Foreskin keratinocyte (primary cell): ENCODE measurements at places on chromosomes 3 and 15. TPM values are rescaled to one million over a fixed set of nuclear protein-coding genes. Genes with fewer than 3 reads are reported as not detected.
A peak's percentile ranks its signal among the peaks of the same experiment; 100 is the strongest.

DNA sequence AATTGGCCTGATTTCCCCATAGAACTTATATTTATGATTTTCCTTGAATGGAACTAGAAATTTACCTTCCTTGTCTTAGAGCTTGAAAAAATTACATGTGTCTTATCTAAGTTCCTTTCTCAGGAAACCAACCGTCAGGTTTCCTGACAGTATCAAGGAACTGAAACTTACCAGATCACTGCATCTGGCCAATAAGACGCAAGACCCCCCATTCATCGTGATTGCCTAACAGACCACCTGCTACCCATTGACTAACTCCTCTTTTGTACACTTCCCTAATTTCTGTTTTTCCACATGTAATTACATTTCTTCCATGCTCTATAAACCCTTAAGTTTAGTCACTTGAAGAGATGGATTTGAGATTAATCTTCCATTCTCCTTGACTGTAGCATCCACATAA is 517.2 kb upstream of the CBLB start:
- no peak for DNase-seq

Gene PRSS50
- total RNA-seq, result not detected in 2 replicates

Gene CD200
- total RNA-seq, result 0.11 and 0.14 TPM in 2 replicates

DNA sequence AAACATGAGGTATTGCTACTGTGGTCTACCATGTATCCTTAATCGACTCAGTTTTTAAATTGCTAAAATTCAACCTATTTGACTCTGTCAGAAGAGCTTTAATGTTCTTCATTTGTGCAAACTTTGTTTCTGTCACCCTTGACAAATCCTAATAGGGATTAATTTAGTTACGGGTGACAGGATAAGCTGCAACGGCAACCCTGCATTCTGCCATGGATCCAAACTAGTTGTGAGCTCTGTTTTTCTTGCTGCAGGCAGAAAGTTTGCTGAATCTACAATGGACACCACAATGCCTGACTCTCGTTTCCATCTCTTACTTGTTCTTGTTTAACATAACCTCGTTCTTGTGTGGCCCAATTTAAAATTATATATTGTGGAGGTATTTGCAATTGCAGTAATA is 352.3 kb downstream of the ROBO2 start:
- DNase-seq, result no peak

- no peak for DNase-seq
These were observed 91.6 kb downstream of the PLD1 start for GRCh38 chr3:171718493-171719185.

GRCh38 chr3:42515391-42515916 is 13.0 kb downstream of the VIPR1 start:
- peak; percentile 99 for DNase-seq

Gene ANKUB1
- 0.42 and 0.82 TPM in 2 replicates for total RNA-seq

GRCh38 chr3:138184994-138185393 is 2.1 kb upstream of the ARMC8 start:
- peak; percentile 20 for DNase-seq

- no peak for DNase-seq
These were observed 4.1 kb upstream of the NAALADL2 start for GRCh38 chr3:174854987-174855386.

Gene SLC9A9
- total RNA-seq, result 1.9 and 2.0 TPM in 2 replicates

Gene PLCH1
- 0.10 and 0.14 TPM in 2 replicates for total RNA-seq

GRCh38 chr3:132545471-132545870 is 51.6 kb upstream of the ACKR4 start:
- DNase-seq, result no peak

DNA sequence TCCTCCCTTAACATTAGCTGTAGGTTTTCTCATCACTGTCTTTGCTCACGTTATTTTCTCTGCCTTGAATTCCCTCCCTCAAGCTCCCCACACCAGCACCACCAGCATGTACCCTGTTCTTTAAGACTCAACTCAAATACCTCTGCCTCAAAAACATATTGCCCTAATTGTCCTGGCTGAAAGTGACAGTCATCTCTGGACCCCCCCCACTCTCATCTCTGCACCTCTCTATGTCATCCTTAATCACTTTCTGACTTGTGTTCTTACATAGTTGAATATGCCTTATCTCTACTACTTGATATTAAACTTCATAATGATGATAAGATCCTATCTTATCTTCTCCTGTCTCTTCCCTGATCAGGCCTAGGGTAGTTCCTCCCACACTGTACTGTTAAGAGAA is 345.2 kb upstream of the TPRG1 start:
- no peak for DNase-seq

Gene LMAN1L
- total RNA-seq, result not detected in 2 replicates

GRCh38 chr15:40245666-40246450 is 7.0 kb downstream of the PAK6 start:
- no peak for DNase-seq

GRCh38 chr15:78127882-78128281 is 3.4 kb downstream of the CIB2 start:
- no peak for DNase-seq

- DNase-seq, result no peak
These were observed 214.9 kb upstream of the IL12A start for GRCh38 chr3:159773706-159774105.
